ENCODE measurements at places on chromosomes 7 and 10.

DNA sequence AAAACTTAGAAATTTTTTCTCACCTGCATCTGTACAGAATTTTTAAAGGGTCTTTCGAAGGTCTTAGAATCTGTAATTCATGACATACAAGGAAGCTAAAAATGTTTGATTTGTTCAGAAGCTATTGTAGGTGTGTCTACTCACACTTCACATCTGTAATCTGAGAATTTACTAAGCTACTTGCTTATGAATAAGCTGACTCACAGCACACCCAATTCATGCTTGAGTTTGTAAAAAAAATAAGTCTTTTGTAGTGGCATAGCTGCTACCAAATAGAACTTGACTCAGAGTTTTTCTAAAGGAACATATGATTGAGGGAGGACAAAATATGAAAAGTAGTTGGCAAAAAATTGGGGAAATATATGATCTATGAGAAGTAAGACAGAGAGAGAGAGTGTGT, 12.7 kb upstream of the AGR2 start:
- DNase-seq = no peak

GRCh38 chr7:100685631-100686145, 8.4 kb downstream of the GIGYF1 start:
- DNase-seq = no peak

GRCh38 chr7:5627745-5628547, 153.5 kb downstream of the RNF216 start:
- DNase-seq = no peak

DNA sequence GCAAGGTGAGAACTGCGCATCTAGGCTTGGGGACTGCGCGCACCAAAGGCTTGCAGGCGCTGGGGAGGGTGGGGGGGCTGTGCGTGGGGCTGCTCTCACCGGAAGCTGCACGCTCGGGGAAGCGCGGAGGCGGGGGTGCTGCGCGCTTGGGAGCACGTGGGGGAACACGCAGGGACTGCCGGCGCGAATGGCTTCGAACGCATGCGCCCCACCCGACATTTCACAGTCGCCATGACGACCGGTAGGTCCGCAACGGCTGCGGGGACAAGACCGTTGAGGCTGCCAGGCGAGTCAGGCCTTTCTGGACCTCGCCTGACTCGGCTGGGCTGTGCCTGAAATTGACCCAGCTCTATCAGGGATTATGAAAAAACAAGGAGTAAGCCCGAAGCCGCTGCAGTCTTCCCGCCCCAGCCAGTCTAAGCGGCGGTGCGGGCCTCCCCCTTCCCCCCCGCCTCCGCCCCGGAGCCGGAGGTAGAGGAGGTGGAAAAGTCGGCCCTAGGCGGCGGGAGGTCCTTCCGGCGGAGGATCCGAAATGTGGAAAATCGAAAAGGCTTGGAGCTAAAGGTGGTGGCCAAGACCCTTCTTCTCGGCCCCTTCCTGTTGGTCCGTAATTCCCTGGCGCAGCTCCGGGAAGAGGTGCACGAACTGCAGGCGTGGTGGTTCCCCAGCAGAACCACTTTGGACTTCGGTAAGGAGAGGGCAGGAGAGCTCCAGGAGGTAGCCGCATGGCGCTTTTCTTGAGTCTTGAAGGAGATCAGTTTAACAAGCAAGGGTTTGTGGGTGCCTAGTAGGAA, 34.9 kb upstream of the STEAP1 start:
- peak; percentile 2 for DNase-seq

DNA sequence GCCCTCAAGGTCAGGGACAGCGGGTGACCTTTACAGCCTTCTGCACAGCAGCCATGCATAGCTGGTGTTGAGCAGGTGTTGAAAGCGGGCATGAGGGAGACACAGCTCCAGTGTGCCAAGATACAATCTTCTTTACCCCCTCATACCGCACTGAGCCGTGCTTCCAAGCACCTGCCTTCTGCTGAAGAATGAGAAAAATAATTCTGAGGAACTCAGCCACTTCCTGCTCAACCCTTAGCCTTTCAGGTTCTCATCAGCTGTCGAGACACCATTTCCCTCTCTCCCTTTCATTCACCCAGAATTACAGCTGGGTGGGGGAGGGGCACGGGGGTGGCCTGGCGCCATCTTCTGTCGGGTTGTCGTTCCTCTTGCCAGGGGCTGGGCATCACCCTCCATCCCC, 58.6 kb downstream of the COL13A1 start:
- no peak for DNase-seq

- no peak for DNase-seq
Measured at GRCh38 chr10:79923669-79924068, 25.2 kb downstream of the SFTPD start.

DNA sequence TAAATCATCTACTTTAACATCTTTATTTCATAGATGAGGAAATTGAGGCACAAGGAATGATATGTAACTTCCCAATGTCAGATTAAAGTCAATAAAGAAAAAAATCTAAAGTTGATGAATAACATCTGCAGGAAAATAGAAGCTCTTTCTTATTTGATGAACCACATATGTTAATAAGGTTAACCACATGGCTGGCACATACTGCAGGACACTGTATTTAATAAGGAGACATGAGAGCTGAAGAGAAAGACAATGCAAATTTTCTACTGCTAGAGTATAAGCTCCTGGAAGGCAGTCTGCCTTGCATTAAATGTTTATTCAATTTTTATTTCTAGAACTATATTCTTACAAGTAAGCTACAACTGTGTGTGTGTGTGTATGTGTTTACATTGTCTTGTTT, 4.4 kb downstream of the RAB11FIP2 start:
- no peak for DNase-seq

GRCh38 chr7:55335151-55335550, 30.0 kb upstream of the LANCL2 start:
- no peak for DNase-seq

Measured in stimulated activated CD8-positive, alpha-beta memory T cell treated with anti-CD3 and anti-CD28 coated beads, Interleukin-4, amount 100 ng/mL, for 1 hour (primary cell).